NCI-H510A treated with DMSO at 0.1 percent for 48 hours (cell line): ENCODE measurements at places on chromosomes 5 and 9.

- DNase-seq: peak; percentile 87
Measured at GRCh38 chr9:137691646-137692351, 73.0 kb downstream of the EHMT1 start.

DNA sequence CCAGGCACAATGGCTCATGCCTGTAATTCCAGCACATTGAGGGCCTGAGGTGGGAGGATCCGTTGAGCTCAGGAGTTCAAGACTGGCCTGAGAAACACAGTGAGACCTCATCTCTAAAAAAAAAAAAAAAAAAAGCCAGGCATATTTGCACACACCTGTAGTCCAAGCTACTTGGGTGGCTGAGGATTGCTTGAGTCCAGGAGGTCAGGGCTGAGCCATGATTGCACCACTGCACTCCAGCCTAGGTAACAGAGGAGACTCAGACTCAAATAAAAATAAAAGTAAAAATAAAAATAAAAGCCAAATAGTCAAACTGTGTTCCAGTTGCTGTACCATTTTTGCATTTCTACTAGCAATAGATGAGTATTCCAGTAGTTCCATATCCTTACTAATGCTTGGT is 616.0 kb downstream of the KIF4B start:
- no peak for DNase-seq

GRCh38 chr9:68560071-68560844 is 19.6 kb upstream of the TMEM252 start:
- no peak for DNase-seq

DNA sequence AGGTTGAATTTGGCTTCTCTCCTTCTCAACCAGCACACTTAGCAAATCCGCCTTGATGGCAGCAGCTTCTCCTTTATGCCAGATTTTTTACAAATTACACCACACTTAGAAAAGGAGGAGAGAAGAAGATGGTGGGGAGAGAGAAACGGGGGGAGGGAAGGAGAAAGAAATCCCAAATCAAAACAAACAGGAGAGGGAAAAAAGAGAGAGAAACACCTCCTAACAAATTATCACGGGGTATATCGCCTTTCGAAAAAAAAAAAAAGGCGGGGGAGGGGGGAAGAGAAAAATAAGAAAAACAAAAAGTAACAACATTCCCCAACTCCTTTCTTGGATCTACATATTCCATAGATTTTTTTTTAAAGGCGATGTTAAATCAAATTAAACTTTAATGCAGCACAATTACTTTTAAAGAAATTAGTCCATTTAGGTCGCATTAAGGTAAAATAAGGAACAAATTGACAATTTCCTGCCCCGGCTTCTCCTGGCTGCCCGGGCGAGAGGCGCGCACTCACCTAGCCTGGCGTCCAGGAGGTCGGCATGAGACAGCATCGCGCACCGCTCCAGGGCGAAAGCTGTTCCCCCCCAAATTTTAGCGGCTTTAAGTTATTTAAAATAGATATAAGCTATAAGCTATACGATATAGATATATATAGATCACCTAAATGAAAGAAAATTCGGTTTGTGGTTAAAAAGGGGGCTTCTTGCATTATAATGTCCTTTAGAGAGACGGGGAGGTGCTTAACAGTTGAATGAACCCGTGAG is at the start of gene OTP:
TSS of gene OTP (minus strand) at position 716 of the 765 bp plus-strand sequence. CDS start at position 552, 164 bp downstream.
- no peak for DNase-seq

GRCh38 chr5:173089581-173089980 is 33.4 kb downstream of the CREBRF start:
- no peak for DNase-seq

- DNase-seq: peak; percentile 99
Measured at GRCh38 chr5:53381-54174, 38.4 kb upstream of the PLEKHG4B start.

DNA sequence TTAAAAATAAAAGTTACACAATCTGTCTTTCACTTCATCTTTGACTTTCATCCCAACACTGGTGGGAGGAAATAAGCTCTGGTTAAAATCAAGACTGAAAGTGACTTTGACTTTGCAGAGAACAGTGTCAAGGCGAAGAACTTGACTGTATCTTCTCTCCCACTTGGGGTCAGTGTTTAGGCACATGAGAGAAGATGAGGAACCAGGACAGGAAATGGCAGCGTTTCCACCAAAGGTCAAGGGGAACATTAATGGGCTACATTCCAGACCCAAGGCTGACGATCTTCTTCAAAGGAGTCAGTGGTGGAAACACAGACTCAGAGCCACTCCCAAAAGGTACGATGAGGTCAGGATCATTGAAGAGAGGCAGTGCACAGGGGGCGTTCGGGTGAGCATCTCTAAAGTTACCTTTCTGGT is 409.5 kb downstream of the ARHGEF28 start:
- peak; percentile 33 for DNase-seq

DNA sequence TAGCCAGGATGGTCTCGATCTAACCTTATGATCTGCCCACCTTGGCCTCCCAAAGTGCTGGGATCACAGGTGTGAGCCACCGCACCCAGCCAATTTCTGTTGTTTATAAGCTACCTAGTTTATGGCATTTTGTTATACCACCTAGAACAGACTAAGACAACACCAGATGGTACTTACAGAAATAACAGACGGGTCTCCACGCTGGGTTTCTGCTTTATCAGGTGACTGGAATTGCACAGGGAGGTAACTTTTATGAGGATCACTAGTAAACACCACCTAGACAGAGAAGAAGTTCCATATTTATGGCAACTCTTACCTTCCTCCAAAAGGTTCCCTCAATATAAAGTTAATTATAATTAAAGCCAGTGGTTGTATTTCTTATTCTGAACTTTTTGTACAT is 74.0 kb downstream of the CEMIP2 start:
- DNase-seq: no peak

GRCh38 chr9:121560921-121561320 is 61.3 kb upstream of the GGTA1 start:
- no peak for DNase-seq

GRCh38 chr5:113319256-113320053 is 115.3 kb downstream of the TSSK1B start:
- DNase-seq: no peak

DNA sequence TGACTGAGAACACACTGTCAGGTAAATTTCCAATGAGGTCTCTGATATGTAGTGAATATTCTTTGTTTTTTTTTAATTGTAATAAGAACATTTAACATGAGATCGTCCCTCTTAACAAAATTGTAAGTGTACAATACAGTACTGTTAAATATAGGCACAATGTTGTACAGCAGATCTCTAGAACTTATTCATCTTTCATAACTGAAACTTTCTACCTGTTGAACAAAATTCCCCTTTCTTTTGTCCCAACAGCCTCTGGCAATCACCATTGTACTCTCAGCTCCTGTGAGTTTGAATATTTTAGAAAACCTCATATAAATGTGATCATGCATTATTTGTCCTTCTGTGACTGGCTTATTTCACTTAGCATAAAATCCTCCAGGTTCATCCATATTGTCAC is 10.6 kb upstream of the PRLR start:
- DNase-seq: no peak

DNA sequence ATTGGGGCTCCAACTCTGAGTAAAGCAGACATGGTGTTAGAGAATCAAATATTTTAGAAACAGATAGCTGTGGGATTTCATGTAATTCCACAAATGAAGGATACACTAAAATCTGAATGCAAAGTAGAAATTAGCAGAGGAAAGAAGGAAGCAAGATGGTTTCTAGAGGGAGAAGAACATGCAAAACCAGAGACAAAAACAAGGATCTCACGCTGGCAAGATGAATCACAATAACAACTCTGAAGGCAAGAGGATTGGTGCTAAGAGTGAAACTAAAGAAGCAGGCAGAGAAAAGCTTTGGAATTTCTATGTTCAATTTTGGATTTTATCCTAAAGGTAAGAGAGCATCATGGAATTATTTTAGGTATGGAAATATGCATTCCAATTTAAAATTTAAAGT is 857.2 kb upstream of the COX7C start:
- DNase-seq: no peak

GRCh38 chr9:115531410-115532125 is 413.6 kb upstream of the TNC start:
- no peak for DNase-seq

DNA sequence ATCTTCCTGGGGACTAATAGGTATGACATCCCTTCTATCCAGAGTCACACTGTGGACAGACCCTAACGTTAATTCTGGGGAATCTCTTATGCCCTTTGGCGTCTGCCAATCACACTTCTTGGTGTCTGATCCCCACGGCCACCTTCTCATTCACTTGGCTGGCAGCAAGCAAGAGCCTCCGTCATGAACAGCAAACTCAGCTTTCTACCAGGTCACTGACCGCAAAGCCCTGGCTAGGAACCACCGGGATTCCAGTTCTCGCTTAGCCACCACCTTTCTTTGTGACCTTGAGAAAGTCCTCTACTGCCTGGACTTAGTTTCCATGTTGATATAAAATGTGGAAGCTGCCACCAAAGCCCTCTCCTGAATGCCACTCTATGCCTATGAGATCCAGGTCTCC is 67.7 kb upstream of the FCN1 start:
- no peak for DNase-seq

DNA sequence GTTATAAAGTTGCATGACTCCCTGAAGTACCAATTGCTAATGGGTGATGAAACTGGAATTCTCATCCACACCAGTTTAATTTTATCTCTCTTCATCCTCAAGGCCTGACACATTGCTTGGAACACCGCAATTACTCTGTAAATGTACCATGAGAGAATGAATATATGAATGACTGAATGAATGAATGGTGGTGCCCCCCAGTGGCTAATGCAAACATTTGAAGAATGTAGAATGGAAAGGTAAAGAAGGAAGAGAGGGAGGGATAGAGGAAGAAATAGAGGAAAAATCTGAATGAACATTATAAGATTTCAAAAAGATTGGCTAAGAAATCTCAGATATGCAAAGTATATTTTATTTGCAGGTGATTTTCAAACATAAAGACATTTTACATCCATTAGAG is 13.1 kb downstream of the PAPPA start:
- DNase-seq: no peak
